IMR-90 (cell line): ENCODE measurements at places on chromosomes 12 and 14. TPM values are rescaled to one million over a fixed set of nuclear protein-coding genes. Genes with fewer than 3 reads are reported as not detected.

GOLGA3 gene
- 99.8 and 102 TPM in 2 replicates for total RNA-seq

HAL gene
- under 0.01 and 0.56 TPM in 2 replicates for total RNA-seq

TSPAN19 gene
- total RNA-seq: not detected in 2 replicates

VAMP1 gene
- 7.2 and 7.5 TPM in 2 replicates for total RNA-seq

IL22 gene
- not detected in 2 replicates for total RNA-seq

TPPP2 gene
- total RNA-seq: not detected in 2 replicates

OR4E2 gene
- not detected in 2 replicates for total RNA-seq

RDH11 gene
- total RNA-seq: 109 and 149 TPM in 2 replicates
